WTC11 (cell line): ENCODE measurements at places on chromosomes 16 and 17. TPM values are rescaled to one million over a fixed set of nuclear protein-coding genes. Genes with fewer than 3 reads are reported as not detected.

LPO gene
- 0.20 to 0.50 TPM (median 0.23 TPM) in 3 replicates for total RNA-seq

GRCh38 chr16:50469121-50469743, 79.0 kb upstream of the NKD1 start:
- no peak for DNase-seq

- no peak for DNase-seq
Observed at GRCh38 chr16:48605518-48606110, 4.4 kb downstream of the N4BP1 start.

- no peak for DNase-seq
Observed at GRCh38 chr17:16106161-16106891, 106.7 kb downstream of the TTC19 start.

DNA sequence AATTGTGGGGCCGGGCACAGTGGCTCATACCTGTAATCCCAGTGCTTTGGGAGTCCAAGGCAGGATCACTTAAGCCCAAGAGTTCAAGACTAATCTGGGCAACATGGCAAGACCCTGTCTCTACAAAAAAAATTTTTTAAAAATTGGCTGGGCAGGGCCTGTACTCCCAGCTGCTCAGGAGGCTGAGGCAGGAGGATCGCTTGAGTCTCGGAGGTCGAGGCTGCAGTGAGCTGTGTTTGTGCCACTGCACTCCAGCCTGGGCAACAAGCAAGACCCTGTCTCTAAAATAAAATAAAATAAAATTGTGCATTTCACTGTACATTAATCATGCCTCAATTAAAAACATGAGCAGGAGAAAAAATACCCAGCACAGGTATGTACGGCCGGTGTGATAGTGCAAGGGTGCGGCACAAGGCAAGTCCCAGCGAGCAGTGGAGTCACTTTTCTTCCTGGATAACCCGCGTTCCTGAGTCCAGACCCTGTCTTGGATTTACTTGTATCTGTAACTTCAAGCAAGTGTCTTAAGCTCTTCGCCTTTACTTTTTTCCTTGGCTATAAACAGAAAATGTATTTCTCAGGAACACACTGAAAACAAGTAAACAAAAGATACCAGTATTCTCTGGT, 11.4 kb downstream of the ZDHHC7 start:
- no peak for DNase-seq
